ENCODE measurements at places on chromosomes 1 and 21. TPM values are rescaled to one million over a fixed set of nuclear protein-coding genes. Genes with fewer than 3 reads are reported as not detected.

- peak; percentile 100 for DNase-seq
Observed at GRCh38 chr1:36386265-36387140, 779 bp upstream of the STK40 start.

The UTS2 gene
- polyA plus RNA-seq: not detected

The WNT3A gene
- polyA plus RNA-seq: not detected

The KIF2C gene
- polyA plus RNA-seq: 0.24 TPM

GRCh38 chr1:228478912-228479711, 8.1 kb upstream of the RNF187 start:
- DNase-seq: peak; percentile 38

DNA sequence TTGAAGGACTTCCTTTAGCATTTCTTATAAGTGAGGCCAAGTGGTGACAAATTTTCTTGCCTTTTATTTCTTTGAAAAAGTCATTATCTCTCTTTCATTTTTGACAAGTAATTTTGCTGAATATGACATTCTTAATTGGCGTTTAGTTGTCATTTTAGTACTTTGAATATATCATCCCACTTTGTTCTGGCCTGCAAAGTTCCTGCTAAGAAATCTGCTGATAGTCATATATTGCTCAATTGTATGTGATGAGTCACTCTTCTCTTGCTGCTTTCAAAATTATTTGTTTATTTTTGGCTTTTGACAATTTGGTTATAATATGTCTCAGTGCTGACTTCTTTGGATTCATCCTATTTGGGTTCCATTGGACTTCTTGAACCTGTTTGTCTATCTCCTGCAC, 312.6 kb downstream of the DUSP10 start:
- peak; percentile 44 for DNase-seq

The VHLL gene
- polyA plus RNA-seq: not detected

DNA sequence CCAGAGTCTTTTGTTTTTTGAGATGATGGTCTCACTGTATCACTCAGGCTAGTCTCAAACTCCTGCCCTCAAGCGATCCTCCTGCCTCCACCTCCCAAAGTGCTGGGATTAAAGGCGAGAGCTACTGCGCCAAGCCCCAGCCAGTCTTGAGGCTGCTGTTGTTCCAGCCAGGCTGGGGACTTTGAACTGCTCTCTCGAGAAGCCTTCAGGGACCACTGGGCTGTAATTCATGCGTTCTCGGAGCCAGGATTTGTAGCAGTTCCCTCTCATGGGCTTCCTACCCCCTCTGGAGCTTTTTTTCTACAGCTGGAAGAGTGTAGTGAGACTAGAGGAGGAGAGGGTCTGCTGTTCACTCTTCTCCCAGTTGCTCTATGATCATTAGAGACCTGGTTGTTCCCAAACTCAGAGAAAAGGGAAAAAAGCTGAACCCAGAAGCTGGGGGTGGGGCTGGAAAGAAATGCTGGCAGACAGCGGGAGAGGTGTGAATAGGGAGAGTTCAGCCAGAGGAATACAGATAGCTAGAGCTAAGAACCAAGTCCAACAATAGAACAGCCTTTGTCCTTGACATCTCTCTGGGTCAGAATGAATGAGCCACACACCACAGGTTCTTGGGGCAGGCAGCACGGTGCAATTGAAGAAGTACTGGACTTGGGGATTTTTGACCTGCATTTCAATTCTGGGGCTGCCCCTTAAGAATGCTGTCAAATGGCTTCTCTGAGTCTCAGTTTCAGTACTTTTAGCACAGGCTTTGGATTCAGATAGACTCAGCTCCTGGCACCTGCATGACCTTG, 13.2 kb upstream of the SLC41A1 start:
- no peak for DNase-seq

The TATDN3 gene
- 34.3 TPM for polyA plus RNA-seq

Data from CD14-positive monocyte (primary cell).